ENCODE measurements at places on chromosomes 3 and 15.
A peak's percentile ranks its signal among the peaks of the same experiment; 100 is the strongest.

DNA sequence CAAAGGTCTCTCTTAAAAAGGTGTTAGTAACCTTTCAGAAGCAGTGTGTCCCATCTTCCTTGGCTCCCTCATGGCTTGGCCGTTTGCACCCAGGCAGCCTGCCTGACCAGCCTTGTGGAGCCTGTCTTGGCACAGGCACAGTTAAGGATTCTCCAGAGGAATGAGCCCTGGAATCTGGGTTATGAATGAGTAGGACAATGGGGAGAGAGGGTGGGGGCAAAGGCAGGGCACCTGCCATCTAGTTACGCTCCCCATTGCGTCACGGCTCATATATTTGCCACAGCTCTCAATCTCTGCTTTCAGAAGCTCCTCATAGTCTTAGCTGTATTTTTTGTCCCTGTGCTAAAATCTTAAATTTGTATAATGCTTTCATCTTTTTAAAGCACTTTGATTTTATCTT is 50.6 kb downstream of the WDR76 start:
- DNase-seq = no peak

GRCh38 chr3:179463319-179463718 is 12.0 kb upstream of the GNB4 start:
- no peak for DNase-seq

- DNase-seq = peak; percentile 2
Measured at GRCh38 chr15:86481720-86482119, 402.0 kb downstream of the AGBL1 start.

DNA sequence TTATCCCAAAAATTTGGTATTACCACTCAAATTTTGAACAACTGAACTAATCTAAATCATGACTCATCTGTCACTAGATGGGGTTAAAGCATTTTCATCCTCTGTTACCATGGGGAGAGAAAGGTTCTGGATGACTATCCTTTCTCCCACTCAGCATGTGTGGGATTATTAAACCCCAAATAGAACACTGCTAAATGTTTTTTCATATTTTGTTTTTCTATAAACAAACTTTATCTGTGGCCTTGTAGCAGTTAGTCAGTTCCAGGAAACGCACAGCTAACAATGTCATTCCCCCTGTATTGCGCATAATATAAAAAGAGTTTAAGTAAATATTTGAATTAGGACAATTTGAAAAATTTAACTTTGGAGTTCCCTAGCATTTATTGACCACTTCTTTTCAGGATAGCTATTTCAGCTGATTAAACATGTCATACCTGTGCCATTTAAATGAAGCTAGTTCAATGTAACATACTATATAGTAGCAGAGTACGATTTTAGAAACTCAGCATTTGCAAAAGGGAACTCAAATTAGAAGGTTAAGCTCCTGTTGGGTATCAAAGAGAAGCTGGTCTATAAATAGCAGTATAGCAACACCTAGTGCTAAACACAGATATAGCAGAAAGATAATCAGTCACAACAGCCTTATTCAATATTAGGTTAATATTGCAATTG is 9.2 kb upstream of the TMEM212 start:
- no peak for DNase-seq

- no peak for DNase-seq
Measured at GRCh38 chr3:3276630-3277029, 97.1 kb upstream of the CRBN start.

GRCh38 chr15:98677345-98678059 is 29.2 kb downstream of the IGF1R start:
- DNase-seq = no peak

All from frontal cortex (tissue), 4 donors.